Bone marrow (tissue), 2 donors: ENCODE measurements at places on chromosomes 2 and 18.

DNA sequence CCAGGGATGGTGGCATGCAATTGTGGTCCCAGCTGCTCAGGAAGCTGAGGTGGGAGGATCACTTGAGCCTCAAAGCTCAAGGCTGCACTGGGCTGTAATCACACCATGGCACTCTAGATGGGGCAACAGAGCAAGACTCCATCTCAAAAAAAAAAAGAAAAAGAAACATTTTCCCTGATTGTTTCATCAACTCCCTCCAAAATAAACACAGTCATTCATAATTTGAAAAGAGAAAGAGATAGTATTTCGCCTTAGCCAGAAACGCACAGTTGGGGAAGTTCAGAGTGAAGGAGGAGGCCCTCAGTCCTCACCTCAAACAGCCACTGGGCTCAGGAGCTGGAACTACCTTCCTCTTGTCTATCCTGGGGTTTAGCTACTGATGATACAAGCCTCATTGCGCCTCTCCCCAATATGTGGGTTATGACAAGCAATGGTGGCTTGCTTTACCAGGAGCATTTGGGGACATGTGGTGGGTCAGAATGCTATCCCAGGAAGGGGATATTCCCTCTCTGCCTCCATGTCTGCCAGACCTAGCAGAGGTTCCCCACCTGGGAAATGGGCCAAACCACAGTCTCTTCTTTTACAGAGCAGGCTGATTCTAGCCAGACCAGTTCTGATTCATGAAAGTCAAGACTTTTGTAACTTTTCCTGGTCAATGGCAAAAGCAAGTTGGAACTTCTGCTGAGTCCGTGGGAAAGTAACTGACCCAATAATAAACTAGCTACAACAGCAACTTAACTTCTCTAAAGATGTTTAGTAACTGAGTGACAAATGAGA is 22.2 kb upstream of the TMEM87B start:
- DNase-seq, result no peak

DNA sequence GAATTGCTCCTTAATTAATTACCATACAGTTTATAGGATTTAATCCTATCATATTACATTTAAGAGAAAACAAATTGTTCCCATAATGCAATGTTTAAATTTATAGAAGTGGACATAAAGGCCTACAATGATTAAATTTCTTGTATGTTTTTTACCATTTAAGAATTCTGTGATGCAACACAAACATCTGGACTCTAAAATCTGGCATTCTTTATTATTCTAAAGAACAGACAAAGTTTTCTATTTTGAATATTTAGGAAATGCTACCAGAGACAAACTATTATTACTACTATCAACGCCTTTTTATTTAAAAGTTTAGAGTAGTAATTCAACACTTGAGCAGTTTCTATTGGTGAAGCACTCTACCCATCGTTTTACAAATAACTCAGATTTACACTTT is 535.1 kb downstream of the TMX3 start:
- DNase-seq, result no peak

DNA sequence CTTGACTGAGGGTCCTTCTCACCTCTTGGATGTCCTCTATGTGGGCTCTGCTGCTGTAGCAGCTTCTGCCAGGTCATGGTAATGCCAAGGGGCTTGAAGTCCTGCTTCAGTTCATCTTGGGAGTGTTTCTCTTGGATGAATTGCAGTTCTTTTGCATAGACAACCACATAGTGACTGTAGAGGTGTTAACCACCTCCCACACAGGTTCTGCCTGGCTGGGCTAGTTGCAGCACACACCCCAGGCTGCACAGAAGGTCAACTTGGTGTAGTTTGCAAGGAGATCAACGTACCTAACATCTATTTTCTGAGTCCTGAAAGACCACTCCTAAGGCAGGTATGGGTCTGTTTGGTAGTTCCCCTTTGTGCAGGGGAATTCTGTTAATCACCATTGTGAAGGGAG is 108.1 kb downstream of the ADCYAP1 start:
- DNase-seq, result no peak

- DNase-seq, result no peak
Measured at GRCh38 chr2:11500702-11501303, 33.0 kb upstream of the GREB1 start.

- DNase-seq, result no peak
Measured at GRCh38 chr2:9473985-9474360, 378 bp upstream of the IAH1 start.

GRCh38 chr2:68889500-68889899 is 18.3 kb upstream of the BMP10 start:
- no peak for DNase-seq

- DNase-seq, result no peak
Measured at GRCh38 chr2:127074358-127074757, 32.6 kb downstream of the BIN1 start.

GRCh38 chr2:195543902-195544894 is 112.8 kb upstream of the SLC39A10 start:
- DNase-seq, result no peak

DNA sequence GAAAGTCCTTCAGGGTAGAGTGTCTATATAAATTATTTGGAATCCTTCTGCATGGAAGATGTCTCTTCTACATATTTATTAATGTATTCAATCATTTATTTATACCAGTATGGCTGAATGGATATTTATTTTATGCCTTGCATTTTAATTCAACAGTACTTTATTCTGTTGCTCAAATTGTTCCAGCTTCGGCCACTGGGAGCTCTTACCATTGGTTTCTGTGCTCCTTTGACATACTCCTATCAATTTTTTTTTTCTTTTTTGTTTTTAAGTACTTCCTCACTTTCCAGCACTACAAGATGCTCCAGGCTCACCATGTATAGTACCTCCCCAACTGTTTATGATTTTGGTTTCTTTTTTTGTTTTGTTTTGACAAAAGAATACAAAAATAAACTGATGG is 39.4 kb upstream of the WIPF1 start:
- DNase-seq, result no peak

- no peak for DNase-seq
Measured at GRCh38 chr2:176643646-176644045, 374.4 kb downstream of the MTX2 start.

- no peak for DNase-seq
Measured at GRCh38 chr2:16174693-16175045, 234.3 kb downstream of the MYCN start.

GRCh38 chr2:226488034-226488433 is 311.6 kb downstream of the IRS1 start:
- DNase-seq, result no peak

DNA sequence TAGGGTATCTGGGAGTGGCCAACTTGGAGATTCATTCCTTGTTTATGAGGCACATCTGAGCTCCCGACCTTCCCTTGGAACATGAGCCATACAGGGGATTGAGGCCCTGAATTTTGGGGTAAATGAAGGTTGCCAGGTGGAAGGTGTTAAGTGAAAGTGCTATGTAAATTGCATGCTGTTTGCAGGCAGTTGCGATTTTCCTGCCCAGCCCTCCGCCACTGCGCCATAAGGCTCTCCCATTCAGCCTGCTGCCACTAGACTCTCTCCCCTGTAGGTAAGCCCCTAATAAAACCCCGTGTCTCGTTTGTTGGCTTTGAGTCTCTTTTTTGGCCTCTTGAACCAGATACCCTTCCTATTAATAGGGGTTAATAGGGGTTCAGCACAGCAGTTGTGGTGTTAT is 33.8 kb downstream of the PCARE start:
- no peak for DNase-seq

- DNase-seq, result no peak
Measured at GRCh38 chr2:71309-72035, 25.2 kb upstream of the FAM110C start.

- no peak for DNase-seq
Measured at GRCh38 chr2:233460726-233461441, 105.7 kb downstream of the USP40 start.

GRCh38 chr2:189581354-189582139 is 961 bp upstream of the SLC40A1 start:
- DNase-seq, result no peak

DNA sequence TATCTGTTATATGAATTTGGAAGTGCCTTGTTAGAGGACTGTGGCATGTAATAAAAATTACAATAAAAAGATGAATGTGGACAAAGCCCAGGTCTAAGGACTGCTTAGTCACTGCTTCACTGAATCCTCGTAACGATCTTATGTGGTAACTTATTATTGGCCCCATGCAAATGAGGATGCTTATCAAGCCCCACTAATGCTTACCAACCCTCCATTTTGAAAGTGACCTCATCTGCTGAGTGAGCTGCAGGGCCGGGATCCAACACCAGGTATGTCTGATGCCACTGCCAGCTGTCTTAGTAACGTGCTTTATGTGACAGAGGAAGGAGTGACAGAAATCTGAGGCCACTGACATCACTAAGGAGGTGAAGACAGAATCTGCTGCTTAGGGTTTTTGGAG is 65.3 kb upstream of the CCDC85A start:
- no peak for DNase-seq

DNA sequence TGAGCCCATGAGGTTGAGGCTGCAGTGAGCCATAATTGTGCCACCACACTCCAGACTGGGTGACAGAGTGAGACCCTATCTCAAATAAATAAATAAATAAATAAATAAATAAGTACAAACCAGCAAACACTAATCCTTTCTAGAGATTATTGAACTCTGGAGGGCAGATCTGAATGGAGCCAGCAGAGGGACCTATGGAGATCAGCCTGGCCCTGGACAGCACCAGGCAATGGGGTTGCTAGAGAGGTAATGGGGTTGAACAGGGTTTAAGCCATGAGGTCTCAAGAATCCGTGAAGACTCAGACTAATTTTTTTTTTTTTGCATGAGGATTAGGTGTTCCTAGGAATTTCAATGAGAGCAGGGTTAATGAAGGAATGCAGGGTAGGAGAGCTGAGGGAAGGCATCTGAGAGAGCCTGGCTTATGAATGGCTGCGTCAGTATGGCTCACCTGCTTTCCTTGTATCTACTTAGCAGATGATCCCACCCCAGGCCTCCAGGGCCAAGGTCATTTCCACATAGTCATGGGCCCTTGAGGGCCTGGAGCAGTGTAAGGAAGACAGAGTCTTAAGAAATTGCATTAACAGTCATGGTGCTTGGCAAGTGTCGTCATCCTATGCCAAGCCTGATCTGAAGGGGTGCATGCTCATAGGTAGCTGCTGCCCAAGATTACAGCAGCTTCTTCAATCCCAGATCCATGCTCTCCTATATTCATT is 34.6 kb upstream of the IL37 start:
- no peak for DNase-seq

DNA sequence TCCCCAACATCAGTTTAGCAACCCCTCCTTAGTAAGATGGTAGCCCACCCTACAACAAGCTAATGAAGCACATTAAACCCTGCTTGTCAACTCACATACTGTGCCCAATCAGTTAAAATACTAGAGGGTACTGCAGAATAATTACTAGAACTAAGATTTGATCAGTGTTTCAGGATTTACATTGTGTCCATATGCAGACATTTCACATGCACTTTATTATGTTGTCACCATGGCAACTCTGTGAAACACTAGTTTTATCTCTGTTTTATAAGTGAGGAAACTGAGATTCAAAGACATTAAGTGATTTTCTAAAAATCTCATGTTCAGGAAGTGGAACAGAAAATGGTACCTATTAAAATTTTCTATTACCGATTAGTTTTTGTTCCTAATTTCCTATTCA is 61.7 kb downstream of the CYBRD1 start:
- DNase-seq, result no peak

- no peak for DNase-seq
Measured at GRCh38 chr2:95158891-95159619, 593 bp downstream of the ZNF514 start.

DNA sequence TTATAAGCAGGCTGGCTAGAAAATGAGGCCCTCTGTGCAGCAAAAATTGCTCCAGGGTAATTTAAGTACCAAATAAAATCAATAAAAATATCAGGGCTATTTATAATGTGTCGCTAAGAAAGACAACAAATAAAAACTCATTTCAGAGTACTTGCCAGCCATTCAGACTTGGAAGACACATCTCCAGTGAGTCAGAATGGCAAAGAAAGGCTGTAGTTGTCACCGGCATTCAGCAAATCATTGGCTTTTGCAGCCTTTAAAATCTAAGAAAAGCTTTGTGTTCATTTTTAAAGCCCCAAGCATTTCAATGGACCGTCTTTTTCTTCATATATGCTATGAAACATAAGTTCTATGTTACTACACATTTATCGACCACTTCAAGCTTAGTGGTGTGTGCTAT is 141.1 kb upstream of the HNMT start:
- DNase-seq, result no peak

DNA sequence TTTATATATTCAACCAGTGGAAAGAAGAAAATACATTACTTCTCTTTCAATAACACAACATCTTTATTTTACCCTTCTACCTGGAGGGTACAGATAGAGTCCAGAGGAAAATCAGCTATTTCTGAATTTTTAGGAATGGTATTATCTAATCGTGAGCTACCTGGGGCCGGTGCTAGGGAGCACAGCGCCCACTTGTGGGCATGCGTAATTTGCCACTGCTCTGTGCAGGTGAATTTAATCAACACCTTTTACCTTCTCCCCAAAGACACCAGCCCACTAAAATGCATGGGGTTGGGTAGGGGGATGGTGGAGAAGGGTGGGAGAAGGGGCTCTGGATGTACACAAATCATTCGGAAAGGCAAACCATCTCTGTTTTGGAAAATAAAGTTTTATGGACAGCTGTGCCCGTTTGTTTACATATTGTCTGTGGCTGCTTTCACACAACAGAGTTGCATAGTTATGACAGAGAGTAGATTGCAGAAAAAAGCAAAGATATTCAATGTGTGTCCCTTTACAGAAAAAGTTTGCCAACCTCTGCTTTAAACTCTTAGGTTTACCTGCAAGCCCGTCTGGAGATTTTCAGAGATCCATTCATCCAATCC is 51.5 kb upstream of the DCC start:
- DNase-seq, result peak; percentile 1

DNA sequence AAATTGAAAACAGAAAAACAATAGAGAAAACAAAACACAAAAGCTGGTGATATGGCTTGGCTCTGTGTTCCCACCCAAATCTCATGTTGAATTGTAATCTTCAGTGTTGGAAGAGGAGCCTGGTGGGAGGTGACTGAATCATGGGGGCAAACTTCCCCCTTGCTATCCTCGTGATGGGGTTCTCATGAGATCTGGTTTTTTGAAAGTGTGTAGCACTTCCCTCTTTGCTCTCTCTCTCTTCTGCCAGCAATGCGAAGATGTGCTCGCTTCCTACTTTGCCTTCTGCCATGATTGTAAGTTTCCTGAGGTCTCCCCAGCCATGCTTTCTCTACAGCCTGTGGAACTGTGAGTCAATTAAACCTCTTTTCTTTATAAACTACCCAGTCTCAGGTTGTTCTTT is 112.3 kb upstream of the UXS1 start:
- no peak for DNase-seq

DNA sequence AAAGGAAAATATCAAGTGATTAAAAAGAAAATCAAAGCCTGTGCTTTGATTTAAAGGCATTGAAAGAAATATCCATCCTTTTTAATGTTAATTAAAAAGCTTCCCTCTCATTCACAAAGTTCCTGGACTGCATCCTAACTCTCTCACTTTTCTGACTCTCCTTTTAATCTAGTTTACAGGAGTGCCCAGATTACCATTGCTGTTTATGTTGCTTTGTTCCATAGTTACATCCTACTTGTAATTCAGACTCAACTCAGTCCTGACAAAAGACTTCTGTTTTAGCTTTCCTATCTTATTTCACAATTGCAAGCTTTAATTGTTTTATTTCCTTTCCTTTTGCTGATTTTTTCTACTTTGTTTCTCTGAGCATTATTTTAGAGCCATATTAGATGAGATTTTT is 160.7 kb upstream of the DTNA start:
- no peak for DNase-seq
